ENCODE measurements at places on chromosomes 5 and 9. TPM values are rescaled to one million over a fixed set of nuclear protein-coding genes. Genes with fewer than 3 reads are reported as not detected.

DNA sequence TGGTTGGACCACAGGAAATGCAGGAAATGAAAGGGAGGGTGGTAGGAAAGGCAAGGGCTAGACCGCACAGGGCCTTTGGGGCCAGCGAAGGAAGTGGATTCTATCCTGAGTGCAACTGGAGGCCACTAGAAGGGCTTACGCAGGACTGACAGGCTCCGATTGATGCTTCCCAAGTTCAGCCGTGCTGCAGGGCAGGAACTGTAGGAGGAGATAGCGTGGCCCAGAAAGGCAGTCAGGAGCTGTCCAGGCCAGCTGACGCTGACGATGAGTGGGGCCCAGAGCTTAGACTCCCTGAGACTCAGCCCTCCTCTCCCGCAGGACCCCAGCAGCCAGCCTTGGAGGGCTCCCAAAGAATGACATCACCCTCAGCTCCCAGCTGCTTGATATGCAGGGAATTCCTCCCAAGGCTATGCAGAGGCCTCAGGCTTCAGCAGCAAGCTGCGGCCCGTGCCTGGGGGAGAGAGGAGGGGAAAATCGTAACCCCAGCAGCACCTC, 48.8 kb downstream of the KCNIP1 start:
- DNase-seq, result no peak

DNA sequence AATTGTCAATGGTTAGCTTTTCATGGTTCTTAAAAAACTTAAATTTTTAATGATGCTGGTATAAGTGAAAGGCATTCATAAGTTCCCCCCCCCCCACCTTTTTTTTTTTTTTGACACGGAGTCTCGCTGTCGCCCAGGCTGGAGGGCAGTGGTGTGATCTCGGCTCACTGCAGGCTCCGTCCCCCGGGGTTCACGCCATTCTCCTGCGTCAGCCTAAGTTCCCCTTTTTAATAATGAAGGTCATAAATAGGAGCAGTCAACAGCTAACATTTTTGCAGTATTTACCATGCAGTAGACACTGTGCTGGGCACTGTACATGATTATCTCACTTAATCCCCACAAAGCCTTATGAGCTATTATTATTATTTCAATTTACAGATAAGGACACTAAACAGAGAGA, 556.3 kb downstream of the PDE4D start:
- DNase-seq, result no peak

DNA sequence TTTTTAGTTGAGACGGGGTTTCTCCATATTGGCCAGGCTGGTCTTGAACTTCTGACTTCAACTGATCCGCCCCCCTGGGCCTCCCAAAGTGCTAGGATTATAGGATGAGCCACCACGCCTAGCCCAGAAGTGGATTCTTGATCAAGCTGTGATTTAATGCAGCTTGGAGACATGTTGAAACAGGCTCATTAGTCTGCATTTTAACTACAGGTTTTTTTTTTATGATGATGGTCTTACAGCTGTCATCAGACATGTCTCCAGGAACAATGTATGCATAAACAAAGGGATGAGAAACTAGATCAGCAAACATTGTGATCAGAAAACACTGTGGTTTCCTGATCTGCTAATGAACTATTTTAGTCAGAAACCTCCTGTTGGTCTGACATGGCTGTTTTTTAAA, 30.0 kb upstream of the PLPP1 start:
- no peak for DNase-seq

- no peak for DNase-seq
Observed at GRCh38 chr9:95206143-95206542, 111.4 kb downstream of the FANCC start.

DNA sequence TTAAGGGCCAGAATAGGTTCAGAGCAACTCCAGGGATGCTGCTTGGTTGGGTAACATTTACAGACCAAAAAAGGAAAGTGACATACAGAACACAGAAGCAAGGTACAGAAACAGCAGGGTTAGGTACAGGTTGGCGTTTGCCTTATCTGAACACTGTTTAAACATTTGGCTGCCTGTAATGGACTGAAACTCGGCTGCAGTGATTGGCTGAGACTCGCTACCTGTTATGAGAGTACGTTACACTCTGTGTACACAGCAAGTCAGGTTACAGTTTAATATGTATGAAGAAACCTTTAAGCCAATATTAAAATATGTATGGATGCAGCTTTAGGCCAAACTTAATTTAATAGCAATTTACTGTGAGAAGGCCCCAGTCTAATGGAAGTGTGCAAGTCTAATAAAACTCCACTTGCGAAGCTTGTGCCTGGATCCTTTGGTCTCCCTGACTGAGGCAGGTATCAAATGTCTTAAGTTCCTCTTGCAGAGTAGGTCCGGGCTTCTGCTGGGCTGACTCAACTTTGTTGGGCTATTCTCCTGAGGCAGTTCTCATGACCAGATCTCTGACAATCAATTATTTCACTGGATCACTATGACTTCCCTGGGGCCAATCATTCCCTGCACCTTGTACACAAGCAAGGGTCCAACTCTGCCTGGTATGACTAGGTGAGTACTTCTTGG, 204.9 kb downstream of the ZNF462 start:
- DNase-seq, result no peak

Gene DMRTA1
- not detected for total RNA-seq

Gene FOXD4L4
- total RNA-seq, result 0.29 TPM

DNA sequence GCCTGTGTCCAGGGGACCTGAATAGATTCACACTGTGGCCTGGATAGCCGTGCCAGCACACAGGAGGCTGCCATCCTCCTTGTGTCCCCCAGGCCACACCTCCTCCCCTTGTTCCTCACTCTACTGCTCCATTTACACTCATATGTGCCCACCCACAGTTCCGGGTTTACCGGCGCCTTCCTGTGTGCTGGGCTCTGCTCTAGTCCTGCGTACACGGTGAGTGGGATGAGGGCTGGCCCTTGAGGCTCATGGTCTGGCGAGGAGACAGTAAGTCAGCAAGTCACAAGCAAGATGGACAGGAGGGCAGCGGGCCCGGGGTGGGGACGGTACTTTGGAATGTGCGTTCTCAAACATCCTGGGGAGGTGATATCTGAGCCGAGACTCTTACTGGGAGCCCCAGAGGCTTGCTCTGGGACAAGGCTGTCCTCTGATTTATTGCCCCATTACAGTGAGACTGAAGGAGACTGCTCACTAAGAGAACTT, 32.4 kb upstream of the NXNL2 start:
- no peak for DNase-seq
